ENCODE measurements at places on chromosomes 2 and 18.

- no peak for DNase-seq
- peak overlapping the region; percentile 73 for H3K27ac ChIP-seq
- H3K4me3 ChIP-seq: no peak overlapping the region
- no peaks in the 10 kb centered on the region for H3K27me3 ChIP-seq
- no peaks in the 10 kb centered on the region for H3K36me3 ChIP-seq
- H3K4me1 ChIP-seq: peaks cover 94% of the 10 kb centered on the region
Observed at GRCh38 chr2:217953011-217953481, 49.7 kb downstream of the TNS1 start.

DNA sequence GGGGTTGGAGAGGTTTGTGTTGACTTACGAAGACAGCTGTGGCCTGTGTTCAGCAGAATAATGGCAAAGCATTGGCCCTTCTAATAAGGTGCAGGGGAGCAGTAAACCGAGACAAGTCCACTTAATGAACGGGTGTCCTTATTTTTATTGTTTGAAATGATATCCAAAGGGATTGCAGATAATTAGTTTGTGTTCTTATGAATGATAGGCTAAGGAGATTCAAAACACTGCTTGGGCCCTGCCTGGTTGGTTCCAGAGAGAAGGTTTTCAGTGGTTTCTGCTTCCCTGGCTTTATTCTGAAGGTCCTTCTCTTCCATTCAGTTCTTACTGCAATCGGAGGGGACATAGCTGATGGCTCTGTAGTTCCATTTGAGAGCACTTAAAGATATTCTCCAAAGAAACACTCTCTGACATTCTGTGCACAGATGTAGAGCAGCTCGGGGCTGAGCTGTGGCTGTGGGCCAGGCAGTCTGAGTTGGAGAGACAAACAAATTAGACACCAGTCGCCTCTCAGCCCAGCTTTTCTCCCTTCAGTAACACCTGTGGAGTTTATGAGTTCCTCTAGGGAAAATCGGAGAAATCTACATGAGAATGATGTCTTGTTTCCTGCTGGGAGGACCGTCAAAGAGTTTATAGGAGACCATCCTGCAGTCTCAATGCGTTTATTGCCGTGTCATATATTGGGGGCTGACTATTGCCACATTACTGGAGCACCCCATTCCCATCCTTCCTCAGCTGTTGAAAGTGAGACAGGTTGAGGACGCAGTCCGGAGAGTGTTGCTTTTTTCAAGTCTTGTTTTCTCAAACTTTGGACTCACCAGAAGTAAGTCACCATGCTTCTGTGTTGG lies 6.5 kb downstream of the GREB1 start:
- H3K27me3 ChIP-seq: no peaks in the 10 kb centered on the region
- peak overlapping the region; percentile 4 for H3K4me3 ChIP-seq
- H3K4me1 ChIP-seq: peaks cover 46% of the 10 kb centered on the region
- H3K36me3 ChIP-seq: no peaks in the 10 kb centered on the region

GRCh38 chr2:180175736-180176135 lies 168.6 kb upstream of the CWC22 start:
- DNase-seq: no peak
- no peak overlapping the region for H3K4me3 ChIP-seq
- no peaks in the 10 kb centered on the region for H3K36me3 ChIP-seq
- no peaks in the 10 kb centered on the region for H3K27me3 ChIP-seq
- H3K27ac ChIP-seq: no peak overlapping the region

DNA sequence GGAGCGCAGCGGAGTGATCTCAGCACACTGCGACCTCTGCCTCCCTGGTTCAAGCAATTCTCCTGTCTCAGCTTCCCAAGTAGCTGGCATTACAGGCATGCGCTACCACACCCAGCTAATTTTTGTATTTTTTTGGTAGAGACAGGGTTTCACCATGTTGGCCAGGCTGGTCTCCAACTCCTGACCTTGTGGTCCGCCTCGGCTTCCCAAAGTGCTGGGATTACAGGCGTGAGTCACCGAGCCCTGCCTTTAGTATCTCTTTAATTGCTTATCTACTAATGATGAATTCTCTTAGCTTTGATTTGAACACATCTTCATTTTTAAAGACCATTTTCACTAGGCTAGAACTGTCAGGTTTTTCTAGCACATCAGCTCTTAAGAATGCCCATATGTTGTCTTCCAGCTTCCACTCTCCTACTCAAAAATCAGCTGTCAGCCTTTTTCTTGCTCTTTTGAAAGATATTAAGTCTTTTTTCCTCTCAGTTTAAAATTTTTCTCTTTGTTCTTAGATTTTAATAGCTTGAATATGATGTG lies 16.1 kb upstream of the MFSD2B start:
- no peaks in the 10 kb centered on the region for H3K36me3 ChIP-seq
- no peak for DNase-seq
- no peaks in the 10 kb centered on the region for H3K4me1 ChIP-seq
- H3K27ac ChIP-seq: no peak overlapping the region
- H3K27me3 ChIP-seq: no peaks in the 10 kb centered on the region
- H3K4me3 ChIP-seq: no peak overlapping the region

DNA sequence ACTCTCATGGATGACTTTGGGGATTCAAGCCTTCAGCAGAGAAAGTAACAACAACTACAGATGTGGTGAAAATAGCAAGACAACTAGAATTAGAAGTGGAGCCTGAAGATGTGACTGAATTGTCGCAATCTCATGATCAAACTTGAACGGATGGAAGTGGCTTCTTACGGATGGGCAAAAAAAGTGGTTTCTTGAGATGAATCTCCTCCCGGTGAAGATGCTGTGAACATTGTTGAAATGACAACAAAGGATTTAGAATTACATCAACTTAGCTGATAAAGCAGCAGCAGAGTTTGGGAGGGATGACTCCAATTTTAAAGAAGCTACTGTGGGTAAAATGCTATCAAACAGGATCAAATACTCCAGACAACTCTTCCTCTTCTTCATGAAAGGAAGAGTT lies 43.1 kb downstream of the AAK1 start:
- no peaks in the 10 kb centered on the region for H3K27me3 ChIP-seq
- peaks cover 19% of the 10 kb centered on the region for H3K4me1 ChIP-seq
- no peaks in the 10 kb centered on the region for H3K36me3 ChIP-seq
- H3K27ac ChIP-seq: no peak overlapping the region
- DNase-seq: peak; percentile 6
- H3K4me3 ChIP-seq: no peak overlapping the region

DNA sequence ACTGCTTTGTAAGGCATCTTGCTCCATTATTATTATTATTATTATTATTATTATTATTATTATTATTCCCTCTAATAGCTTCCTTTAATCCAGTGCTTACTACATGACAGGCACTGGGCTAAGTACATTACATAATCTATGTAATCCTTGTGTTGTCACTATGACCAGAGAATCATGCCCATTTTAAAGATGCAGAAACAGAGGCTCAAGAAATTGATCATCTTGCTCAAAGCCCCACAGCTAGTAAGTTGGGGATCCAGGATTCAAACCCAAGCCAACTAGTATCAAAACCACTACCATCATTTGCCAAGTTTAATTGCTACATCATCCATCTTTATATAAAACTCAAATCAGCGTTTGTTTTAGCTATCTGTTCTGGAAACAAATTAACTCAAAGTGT lies 594 bp upstream of the NGEF start:
- no peaks in the 10 kb centered on the region for H3K36me3 ChIP-seq
- no peak overlapping the region for H3K27ac ChIP-seq
- DNase-seq: no peak
- H3K27me3 ChIP-seq: no peaks in the 10 kb centered on the region
- H3K4me3 ChIP-seq: no peak overlapping the region
- no peaks in the 10 kb centered on the region for H3K4me1 ChIP-seq

- H3K4me1 ChIP-seq: peaks cover 11% of the 10 kb centered on the region
- H3K27ac ChIP-seq: no peak overlapping the region
- no peak overlapping the region for H3K4me3 ChIP-seq
- DNase-seq: no peak
Observed at GRCh38 chr2:75204833-75205232, 5.5 kb upstream of the TACR1 start.

DNA sequence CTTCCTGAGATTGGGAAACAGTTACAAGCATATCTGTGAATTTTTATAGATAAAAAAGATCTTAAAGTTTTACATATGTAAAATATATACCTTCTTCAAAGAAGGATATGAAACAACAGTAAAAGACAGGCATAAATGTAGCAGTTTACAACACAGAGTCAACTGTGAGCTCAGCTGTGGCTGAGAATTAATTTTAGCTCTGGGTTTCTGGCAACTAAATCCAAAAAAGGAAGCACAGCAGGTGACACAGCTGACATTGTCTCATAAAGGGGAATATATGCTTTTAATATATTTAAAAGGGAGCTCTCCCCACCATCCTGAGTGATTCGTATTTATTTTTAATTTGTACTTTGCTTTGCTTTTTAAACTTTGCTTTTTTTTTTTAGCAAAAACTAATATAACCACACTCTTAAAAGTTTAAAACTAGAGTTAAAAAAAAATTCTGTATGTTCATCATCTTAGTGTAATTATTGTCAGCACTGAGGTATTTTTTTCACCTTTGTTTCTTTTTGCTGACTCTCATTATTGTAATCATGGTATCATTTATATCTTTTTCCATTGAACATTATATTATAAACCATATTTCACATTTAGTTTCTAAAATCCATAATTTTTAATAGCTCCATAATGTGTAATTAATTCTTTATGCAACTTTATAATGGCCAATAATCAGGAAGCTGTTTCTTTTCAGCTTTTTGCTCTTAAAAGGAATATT lies 6.7 kb downstream of the TUBB6 start:
- H3K4me3 ChIP-seq: no peak overlapping the region
- H3K4me1 ChIP-seq: peaks cover 64% of the 10 kb centered on the region
- peak; percentile 20 for DNase-seq

- H3K27me3 ChIP-seq: no peaks in the 10 kb centered on the region
- no peak overlapping the region for H3K27ac ChIP-seq
- peaks cover 12% of the 10 kb centered on the region for H3K4me1 ChIP-seq
- H3K4me3 ChIP-seq: no peak overlapping the region
Observed at GRCh38 chr18:58303363-58303762, 259.3 kb downstream of the NEDD4L start.

GRCh38 chr2:194003911-194004310 lies 1653.1 kb upstream of the SLC39A10 start:
- no peak overlapping the region for H3K4me3 ChIP-seq
- no peaks in the 10 kb centered on the region for H3K27me3 ChIP-seq
- no peaks in the 10 kb centered on the region for H3K36me3 ChIP-seq
- no peak overlapping the region for H3K27ac ChIP-seq

DNA sequence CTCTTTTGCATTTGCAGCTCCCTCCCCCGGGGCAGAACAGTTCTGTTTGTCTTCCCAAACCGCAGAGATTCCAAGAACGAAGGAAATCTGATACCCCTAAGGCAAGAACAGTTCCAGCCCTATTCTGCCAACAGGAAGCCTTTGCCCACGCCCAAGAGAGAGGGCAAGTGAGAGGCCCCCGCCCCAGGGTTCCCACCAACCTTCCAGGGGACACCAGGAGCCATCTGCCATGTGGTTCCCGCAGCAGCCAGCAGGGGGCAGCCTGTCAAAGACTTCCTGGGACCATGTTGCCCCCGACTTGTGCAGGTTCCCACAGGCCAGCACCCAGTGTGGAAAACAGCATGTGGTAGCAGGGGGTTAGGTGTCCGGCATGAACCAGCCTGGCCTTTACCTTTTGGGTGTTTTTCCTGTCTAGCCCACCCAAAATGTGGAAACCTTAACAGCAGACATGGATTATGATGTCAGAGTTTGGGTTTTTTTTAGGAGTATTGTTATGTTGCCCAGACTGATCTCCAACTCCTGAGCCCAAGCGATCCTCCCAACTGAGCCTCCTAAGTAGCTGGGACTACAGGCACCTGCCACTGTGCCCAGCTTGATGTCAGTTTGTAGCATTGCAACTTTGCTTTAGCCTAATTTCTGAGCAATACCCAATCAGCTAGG lies 21.7 kb upstream of the EFHD1 start:
- no peaks in the 10 kb centered on the region for H3K27me3 ChIP-seq
- H3K4me1 ChIP-seq: no peaks in the 10 kb centered on the region
- H3K36me3 ChIP-seq: no peaks in the 10 kb centered on the region
- no peak overlapping the region for H3K27ac ChIP-seq
- H3K4me3 ChIP-seq: no peak overlapping the region
